ENCODE measurements at places on chromosomes 6 and 20.

GRCh38 chr20:53647286-53647821 lies 53.7 kb upstream of the ZNF217 start:
- no peak for DNase-seq

GRCh38 chr6:143128681-143129015 lies 68.0 kb downstream of the AIG1 start:
- DNase-seq: no peak

- no peak for DNase-seq
These were observed 1.8 kb downstream of the CHMP4B start for GRCh38 chr20:33812908-33813462.

GRCh38 chr6:52045481-52045880 lies 41.9 kb downstream of the PKHD1 start:
- DNase-seq: no peak

DNA sequence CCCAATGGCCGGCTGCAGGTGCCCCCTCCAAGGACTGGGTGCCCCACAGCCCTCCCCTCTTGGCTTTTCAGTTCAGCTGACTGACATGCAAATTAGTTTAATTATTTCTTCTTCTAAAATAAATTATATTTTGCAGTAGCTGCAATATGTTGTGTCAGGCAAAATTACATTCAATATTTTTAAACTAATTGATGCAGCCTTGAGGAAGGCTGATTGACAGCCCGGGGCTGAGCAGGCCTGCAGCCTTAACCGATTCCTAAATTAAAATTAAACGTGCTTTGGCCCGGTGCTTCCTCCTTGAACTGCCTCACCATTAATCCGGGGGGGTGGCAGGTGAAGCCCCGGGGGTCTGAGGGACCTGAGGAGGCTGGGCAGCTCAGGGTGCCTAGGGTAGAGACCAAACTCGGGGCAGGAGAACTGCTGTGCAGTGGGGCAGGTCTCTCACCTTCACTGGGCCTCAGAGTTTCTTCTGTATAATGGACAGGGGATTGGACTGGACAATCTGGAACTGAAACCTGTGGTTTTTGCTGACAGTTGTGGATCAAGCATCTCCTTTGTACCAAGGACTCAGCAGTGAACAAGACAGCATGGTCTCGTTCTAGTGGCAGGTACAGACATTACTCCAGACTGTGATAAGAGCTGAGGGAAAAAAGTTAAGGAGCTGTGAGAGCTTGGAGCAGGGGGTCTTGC lies 72.5 kb downstream of the CD40 start:
- no peak for DNase-seq
